Activated CD8-positive, alpha-beta memory T cell treated with anti-CD3 and anti-CD28 coated beads, Interleukin-2, amount 10 ng/mL, durations not matched to agents 7 days and 5 days (primary cell): ENCODE measurements at places on chromosomes 11 and 22.

- no peak for DNase-seq
These were observed 822 bp upstream of the COMT start for GRCh38 chr22:19940536-19941364.

DNA sequence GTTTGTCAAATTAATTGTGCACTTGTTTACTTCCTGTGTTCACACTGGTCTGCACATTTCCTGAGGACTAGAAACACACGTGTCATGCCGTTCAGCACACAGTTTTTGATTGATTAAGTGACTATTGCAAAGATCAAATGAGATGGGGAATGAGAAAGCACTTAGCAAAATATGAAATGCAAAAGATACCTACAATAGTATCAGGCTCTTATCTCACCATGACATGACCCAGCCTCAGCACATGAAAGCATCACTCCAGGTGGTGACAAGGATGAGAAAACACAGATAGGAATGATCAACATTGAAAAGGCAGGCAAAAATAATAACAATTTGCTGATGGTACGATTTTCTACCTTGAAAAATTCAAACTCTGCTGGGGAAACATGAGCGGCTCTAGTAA lies 42.1 kb upstream of the TP53I11 start:
- peak; percentile 23 for DNase-seq

GRCh38 chr11:60923800-60924109 lies 505 bp upstream of the TMEM132A start:
- DNase-seq = no peak

- peak; percentile 71 for DNase-seq
These were observed 16.7 kb downstream of the ATG2A start for GRCh38 chr11:64900263-64900678.

DNA sequence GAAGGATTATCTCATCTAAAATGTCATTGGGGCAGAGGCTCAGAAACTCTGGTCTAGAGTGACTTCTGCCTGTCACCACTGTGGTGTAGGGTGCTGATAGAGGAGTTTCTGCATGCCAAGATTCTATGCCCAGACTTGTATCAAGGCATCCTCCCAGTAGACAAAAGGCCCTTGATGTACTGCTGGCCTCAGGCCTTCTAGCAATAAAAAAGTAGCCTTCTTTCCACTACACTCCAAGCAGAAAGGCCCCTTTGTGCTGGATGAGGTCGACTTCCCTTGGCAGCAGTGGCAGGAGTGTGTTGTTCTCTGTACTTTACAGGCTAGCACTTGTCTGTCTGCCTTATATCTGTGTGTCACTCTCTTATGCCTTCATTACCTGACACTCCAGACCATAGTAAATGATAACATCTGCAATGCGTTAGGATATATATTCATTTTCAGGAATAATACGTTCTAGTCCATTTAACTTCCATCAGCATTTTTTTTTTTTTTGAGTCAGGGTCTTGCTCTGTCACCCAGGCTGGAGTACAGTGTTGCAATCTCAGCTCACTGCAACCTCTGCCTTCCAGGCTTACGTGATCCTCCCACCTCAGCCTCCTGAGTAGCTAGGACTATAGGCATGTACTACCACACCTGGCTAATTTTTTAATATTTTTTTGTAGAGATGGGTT lies 49.5 kb upstream of the RRM1 start:
- DNase-seq = no peak

GRCh38 chr11:87926250-87926970 lies 248.8 kb downstream of the RAB38 start:
- DNase-seq = no peak

GRCh38 chr22:21632237-21632895 lies at the start of gene CCDC116:
TSS of gene CCDC116 (plus strand) at chr22:21632760. CDS start at chr22:21633182, 422 bp downstream.
- peak; percentile 87 for DNase-seq

DNA sequence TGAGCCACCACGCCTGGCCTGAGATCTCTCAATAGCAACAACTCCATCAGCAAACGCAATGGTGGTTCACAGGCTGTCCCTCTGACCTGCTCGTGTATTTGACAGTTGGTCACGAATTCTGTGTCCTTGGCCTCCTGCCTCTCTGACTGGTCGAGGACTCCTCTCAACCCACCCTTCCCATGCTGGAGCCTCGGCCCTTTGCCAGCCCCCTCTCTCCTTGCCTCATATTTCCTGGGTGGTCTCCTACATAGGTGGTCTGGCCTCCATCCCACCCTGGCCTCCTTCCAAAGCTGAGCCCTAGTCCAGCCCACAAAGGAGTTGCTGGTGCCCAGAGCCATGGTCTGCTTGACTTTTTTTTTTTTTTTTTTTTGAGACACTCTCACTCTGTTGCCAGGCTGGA lies 11.4 kb upstream of the A4GALT start:
- DNase-seq = no peak

DNA sequence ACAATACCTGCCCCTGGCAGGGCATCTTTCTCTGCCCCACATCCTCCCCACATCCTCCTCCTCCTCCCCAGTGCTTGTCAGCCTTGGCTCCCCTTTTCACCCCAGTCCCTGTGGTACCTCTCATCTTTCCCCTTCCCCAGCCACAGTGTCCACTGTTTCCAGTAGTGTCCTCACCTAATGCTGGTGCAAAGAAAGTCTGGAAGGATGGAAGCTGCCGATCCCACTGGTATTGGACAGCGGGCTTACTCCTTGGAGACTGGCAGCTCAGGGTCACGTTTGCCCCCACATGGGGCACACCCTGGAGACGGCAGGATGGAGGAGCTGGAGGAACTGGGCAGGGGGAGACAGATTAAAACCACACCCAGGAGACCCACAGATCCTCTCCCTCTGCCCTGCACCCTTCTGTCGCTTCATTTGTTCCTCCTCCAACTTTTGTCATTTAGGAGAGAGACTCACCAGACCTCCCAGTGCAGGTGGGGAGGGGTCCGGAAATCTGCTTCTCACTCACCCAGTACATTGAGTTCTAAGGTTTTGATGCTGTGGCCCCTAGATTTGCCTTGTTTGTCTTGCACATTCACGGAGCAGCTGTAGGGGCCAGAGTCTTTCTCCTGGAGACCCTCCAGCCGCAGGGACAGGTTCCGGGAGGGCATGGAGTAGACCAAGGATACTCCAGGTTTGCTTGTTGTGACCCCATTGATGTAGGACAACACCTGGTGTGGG lies 4.1 kb upstream of the VSIG2 start:
- DNase-seq = no peak

GRCh38 chr11:72353861-72354260 lies 80.5 kb downstream of the CLPB start:
- no peak for DNase-seq

DNA sequence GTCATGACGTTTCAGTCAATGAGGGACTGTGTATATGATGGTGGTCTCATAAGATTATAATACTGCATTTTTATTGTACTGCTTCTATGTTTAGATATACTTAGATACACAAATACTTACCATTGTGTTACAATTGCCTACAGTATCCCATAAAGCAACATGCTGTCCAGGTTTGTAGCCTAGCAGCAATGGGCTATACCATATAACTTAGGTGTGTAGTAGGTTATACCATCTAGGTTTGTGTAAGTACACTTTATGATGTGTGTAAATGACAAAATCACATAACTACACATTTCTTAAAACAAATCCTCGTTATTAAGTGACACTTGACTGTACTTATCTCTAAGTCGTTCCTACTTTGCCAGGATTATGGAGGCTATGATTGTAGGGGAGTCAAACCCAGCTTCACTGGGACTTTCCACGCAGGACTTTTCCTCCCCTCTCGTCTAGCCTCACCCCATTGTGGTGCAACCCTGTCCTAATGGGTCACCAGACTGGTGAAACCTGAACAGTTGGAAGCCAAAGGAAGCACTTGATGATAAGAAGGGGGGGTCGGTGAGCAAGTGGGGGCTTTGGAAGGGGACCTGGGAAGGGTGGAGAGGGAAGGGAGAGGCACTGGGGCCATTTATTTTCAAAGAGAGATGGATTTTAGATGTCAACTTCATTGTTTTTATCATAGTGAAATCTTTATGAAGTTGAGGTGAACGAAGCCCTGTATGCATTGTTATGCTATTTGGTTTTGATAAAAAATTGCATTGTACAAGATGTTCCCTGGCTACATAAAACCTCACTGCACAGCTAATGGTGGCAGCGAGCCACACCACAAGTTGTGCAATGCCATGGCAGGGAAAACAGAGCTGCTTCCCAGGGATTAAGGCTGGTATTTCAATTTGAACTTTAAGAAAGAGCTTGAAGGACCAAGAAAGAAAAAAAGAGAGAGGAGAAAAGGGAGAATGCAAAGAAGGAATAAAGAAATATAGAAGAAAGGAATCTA lies 129.1 kb downstream of the EHF start:
- no peak for DNase-seq

- no peak for DNase-seq
These were observed 61.7 kb upstream of the CHRNA10 start for GRCh38 chr11:3732671-3733436.
